Thoracic aorta endothelial cell (primary cell): ENCODE measurements at places on chromosomes 5 and 9. TPM values are rescaled to one million over a fixed set of nuclear protein-coding genes. Genes with fewer than 3 reads are reported as not detected.

Gene PCDHGA5
- total RNA-seq: 0.72 and 1.1 TPM in 2 replicates

Gene CHSY3
- 2.7 and 3.3 TPM in 2 replicates for total RNA-seq

Gene BSPRY
- not detected in 2 replicates for total RNA-seq

Gene TAF11L6
- total RNA-seq: not detected in 2 replicates

Gene CA9
- 0.14 TPM in 1 of 2 replicates, not detected in the other for total RNA-seq

Gene PCDHB15
- total RNA-seq: 0.14 and 0.66 TPM in 2 replicates

Gene SLC25A2
- total RNA-seq: 0.27 and 0.50 TPM in 2 replicates

Gene CARTPT
- not detected in 2 replicates for total RNA-seq

Gene SNCAIP
- total RNA-seq: 23.0 and 23.1 TPM in 2 replicates

Gene UBAP2
- 31.3 and 38.1 TPM in 2 replicates for total RNA-seq

Gene SLC34A3
- total RNA-seq: not detected in 2 replicates

Gene DMRTA1
- 0.27 and 1.7 TPM in 2 replicates for total RNA-seq

Gene KIF24
- total RNA-seq: 4.1 and 7.3 TPM in 2 replicates

Gene WDR31
- total RNA-seq: 0.50 and 0.53 TPM in 2 replicates

Gene PDE4D
- total RNA-seq: 25.3 and 59.5 TPM in 2 replicates

Gene NEUROG1
- not detected in 2 replicates for total RNA-seq

Gene ARSI
- not detected in 2 replicates for total RNA-seq

Gene GPR150
- 0.27 and 0.29 TPM in 2 replicates for total RNA-seq

Gene AFAP1L1
- total RNA-seq: 102 and 142 TPM in 2 replicates

Gene INSYN2B
- 48.7 and 65.8 TPM in 2 replicates for total RNA-seq

Gene ADCY2
- total RNA-seq: not detected in 2 replicates

Gene TTLL11
- 3.1 and 4.3 TPM in 2 replicates for total RNA-seq

Gene PCDHA8
- total RNA-seq: under 0.01 TPM in 2 replicates

Gene PTPA
- 82.3 and 87.6 TPM in 2 replicates for total RNA-seq

Gene HAND1
- total RNA-seq: not detected in 2 replicates

Gene SLC36A2
- not detected in 2 replicates for total RNA-seq

Gene HMMR
- 53.1 and 75.2 TPM in 2 replicates for total RNA-seq

Gene ABO
- 0.13 and 0.22 TPM in 2 replicates for total RNA-seq

Gene LCN1
- total RNA-seq: not detected in 2 replicates

Gene DBH
- not detected in 2 replicates for total RNA-seq

Gene CDC20B
- total RNA-seq: 0.13 and 0.22 TPM in 2 replicates

Gene PCDHGA7
- 0.65 and 2.0 TPM in 2 replicates for total RNA-seq

Gene MTREX
- 200 and 251 TPM in 2 replicates for total RNA-seq
